ENCODE measurements at places on chromosomes 3 and 15.

DNA sequence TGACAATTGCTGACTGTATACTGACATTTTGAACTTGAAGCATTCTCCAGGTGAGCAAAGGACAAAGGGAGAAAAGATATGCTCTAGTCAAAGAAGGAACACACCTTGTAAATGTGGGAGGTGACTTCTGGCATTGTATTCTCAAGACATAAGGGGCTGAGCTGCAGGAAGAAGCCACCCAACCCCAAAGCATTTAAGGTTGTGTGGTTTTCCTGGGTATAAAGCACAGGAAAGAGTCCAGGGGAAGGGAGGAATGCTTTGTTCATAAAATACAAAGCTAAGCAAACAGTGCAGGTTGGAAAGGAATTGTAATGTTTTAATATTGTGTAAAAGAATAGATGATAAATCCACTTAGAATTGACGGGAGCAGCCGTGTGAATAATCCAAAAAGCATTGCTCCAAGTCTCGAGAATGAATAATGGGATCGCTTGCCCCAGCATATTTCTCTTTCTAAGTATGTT, 102.4 kb upstream of the LRIG1 start:
- DNase-seq = no peak

DNA sequence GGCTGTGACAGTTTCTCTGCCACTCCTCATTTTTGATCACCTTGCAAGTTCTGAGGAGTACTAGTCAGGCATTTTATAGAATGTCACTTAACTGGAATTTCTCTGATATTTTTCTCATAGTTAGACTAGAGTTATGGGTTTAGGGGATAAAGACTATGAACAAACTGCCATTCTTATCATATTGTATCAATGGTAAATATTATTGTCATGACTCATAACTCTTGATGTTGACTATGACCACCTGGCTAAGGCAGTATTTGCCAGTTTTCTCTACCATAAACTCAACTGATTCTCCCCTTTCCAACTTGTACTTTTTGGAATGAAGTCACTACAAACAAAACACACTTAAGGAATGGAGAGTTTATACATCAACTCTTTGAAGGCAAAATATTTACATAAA, 22.7 kb upstream of the OR5K1 start:
- no peak for DNase-seq

GRCh38 chr3:141860766-141861513, 15.5 kb upstream of the ATP1B3 start:
- no peak for DNase-seq

DNA sequence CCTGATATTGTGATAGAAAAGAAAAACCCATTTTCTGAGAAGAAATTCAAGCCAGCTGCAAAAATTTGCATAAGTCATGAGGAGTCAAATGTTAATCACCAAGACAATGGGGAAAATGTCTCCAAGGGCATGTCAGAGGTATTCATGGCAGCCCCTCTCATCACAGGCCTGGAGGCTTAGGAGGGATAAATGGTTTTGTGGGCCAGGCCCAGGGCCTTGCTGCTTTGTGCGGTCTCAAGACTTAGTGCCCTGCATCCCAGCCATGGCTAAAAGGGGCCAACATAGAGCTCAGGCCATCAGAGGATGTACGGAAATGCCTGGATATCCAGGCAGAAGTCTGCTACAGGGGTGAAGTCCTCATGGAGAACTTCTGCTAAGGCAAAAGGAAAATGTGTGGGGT, 631.1 kb downstream of the NLGN1 start:
- DNase-seq = no peak

Measured in suppressor macrophage (primary cell).